ENCODE measurements at places on chromosomes 3 and 15. TPM values are rescaled to one million over a fixed set of nuclear protein-coding genes. Genes with fewer than 3 reads are reported as not detected.

GRCh38 chr3:178088963-178089362 is 447.3 kb upstream of the KCNMB2 start:
- DNase-seq = no peak

DNA sequence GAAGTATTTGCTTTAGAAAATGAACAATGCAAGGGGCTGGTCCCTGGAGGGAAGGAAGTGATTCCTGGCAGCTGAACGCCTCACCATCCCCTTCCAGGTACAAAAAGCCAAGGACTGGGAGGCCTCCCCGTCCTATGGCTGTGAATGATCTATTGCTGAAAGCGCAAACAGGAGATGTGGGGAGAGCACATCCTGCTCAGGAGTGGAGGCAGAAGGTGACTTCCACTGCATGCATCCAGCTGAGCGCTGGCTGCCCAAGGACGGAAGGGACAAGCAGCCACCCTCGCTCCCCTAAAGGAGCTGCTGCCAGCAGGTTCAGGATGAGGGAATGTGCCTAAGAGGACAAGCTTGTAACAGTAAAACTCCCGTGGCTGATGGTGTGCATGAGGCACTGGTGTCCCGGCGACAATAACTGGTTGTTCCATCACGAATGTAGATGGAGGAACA is 41.4 kb downstream of the ABTB1 start:
- DNase-seq = no peak

DNA sequence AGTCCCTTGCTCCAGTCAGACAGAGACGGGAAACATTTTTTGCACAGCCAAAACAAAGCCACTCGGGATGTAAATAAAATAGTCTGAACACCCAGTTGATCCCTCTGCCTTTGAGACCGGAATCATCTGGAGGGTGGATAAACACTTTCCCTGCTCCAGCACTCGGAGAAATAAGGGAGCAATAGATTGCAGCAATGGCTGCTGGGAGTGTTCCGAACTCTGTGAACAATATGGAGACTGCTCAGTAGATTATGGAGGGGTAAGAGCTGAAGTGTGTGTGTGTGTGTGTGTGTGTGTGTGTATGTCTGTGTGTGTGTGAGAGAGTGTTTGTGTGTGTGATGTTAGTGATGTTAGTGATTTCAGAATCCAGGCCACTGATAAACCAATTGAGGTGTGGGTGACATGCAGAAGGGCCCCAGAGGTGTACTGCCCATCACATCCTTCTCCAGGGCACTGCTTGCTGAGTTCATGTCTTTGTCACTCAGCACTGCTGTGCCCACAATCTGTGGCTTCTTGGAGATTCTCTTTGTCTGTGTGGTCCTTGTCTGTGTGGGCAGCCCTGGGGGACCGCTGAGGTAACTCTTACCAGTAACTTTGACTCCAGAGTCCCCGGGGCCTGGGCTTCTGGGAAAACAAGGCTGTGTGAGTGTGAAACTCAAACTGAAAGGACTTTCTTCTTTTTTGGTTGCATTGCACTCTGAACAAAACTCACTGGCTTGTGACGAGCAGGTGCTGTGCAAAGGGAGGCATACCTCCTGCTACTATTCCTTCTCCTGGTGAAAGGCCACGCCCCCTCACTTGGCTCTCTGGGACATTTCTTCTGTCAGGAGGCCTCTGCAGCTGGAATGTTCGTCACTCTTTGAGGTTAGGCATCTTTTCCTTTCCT is 23.0 kb downstream of the CRYGS start:
- DNase-seq = no peak

DNA sequence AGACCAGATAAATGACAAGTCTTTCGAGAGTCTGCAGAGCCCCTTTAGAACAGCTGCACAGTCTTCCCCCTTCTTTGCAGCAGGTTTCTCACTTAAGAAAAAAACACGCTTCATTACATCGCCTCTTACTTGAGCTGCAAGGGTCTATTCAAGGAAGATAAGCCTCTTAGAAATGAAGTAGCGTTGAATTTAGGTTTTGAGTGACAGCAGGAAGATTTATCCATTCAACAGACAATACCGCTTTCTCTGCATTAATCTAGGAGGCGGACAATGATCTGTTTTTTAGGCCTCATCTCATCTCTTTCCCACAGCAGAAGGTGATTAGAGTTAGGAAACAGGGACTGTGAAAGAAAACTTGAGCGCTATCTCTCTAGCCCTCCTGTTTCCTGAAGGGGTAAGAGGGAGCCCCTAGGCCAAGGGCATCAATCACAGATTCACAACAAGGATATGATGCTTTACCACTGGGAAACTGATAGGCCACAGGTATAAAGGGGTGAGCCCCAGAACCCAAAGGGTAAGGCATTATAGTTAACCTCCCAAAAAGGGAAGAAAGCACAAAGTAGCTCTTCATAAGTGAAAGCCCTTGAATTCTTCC is 84.3 kb downstream of the MECOM start:
- no peak for DNase-seq

DNA sequence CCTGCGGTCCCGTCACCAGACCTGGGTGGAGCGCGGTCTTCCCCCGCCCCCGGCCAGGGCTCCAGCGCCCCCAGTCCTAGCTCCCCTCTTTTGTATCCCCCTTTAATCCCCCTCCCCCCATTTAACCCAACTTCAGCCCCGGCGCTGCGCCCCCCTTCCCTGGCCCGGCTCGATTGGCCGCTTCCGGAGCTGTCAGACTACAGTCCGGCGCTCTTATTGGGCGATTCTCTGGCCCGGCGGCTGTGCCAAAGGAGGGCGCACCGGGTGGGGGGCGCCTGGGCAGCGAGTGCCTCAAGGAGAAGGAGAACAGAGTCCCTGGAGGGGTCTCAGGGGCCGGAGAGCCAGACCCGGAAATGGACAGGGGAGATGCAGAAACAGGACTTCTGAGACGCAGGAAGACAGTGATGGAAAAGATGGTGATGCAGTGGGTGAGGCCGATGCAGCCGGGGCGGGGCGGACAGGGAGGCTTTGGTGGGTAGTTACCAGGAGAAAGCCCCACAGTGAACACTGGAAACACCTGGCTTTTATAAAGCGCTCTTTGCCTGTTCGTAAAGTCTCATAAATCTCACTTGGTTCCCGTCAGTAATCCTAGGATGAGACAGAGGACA is 1.2 kb upstream of the ADCY5 start:
- DNase-seq = peak; percentile 42

GRCh38 chr3:79947469-79947868 is 179.7 kb upstream of the ROBO1 start:
- DNase-seq = no peak

GRCh38 chr3:14547693-14548092 is 7.6 kb upstream of the GRIP2 start:
- peak; percentile 8 for DNase-seq

GRCh38 chr3:117520582-117520981 is 811.0 kb downstream of the TUSC7 start:
- no peak for DNase-seq

DNA sequence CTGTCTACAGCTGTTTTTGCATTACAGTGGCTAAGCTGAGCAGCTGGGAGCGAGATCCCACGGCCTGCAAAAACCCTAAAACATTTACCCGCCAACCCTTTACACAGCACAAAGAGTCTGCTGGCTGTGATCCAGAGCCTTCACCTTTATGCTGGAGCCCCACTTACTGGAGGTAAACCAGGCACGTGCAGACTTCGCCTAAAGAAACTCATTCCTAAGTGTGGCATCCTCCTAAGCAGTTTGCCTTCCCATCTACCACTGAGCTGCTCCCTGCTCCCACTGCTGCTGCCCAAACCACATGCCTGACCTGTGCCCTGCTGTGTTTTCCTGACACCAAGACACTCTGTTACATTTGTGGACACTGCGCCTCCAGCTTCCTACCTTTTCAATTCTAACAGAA is 53.0 kb downstream of the CHSY1 start:
- DNase-seq = no peak

DNA sequence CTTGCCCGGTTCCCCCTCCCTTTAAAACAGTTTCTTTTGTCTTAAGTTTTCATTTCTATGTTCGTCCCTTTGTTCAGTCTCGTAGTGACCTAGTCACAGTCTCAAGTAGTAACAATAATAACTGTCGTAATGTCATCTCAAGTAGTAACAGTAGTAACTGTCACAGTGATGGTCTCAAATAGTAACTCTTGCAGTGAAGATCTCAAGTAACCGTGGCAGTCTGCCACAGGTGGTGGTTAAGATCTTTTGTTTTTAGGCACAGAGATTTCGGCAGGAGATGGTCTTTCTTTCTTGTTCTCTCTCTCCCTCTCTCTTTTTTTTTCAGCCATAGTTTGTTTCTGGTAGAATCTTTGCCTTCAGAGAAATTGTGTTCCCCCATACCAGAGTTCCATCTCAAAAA is 656.0 kb upstream of the SGO1 start:
- DNase-seq = no peak

DNA sequence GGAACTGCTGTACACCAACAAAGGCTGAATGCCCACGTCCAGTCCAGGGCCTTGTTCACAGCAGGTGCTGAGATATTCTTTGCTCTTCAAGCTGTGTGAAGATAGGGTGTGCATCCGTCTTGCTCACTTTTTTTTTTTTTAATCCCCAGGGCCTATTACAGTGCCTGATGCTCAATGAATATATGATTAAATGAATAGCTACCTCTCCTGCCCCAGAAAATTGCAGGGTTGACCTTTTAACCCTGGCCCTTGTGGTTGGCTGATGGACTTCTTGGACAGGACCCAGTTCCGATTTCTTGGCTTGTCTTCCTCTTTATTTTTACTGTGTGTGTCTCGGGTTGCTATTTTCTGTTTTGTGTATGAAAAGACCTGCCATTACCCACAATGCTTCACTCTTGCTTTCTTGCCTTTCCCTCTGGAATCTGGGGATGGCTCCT is 2.9 kb upstream of the FYTTD1 start:
- peak; percentile 22 for DNase-seq

The EBLN2 gene
- total RNA-seq = 1.5 TPM

The VEPH1 gene
- 0.56 TPM for total RNA-seq

All from left cardiac atrium (tissue), 4 donors.